ENCODE measurements at places on chromosomes 6 and 20.

DNA sequence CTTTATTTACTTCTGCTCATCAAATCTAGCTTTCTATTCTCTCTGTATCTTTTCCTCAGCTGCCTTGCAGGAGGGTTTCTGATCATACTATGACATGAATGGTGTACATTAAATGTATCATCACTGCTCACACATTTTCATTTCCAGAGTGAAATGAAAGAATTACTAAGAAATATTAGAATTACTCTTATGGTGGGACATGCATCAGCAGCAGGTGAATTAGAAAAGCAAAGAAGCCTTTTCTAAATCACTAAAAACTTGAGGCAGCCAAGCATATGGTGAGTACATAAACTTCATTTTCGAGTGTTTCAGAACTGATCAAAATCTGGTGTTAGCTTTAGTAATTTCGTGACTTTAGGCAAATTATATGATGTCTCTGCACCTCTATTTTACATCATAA, 23.6 kb downstream of the IL17A start:
- no peak for DNase-seq

GRCh38 chr20:47050996-47051395, 156.4 kb downstream of the EYA2 start:
- no peak for DNase-seq

- DNase-seq, result no peak
Measured at GRCh38 chr6:165621940-165622339, 41.1 kb downstream of the PDE10A start.

DNA sequence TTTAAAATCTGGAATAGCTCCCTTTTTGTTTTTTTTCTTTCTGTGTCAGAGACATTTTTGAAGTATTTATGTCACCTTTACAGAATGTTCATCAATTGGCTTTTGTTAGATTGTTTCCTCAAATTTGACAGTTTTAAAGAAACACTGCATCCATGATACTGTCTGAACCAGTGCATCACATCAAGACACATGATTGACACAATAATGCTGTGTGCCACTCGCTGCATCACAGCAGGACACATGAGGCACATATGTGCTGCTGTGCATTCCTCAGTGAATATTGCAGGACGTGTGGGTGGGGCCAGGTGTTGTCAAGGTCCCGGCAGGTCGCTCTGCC, 37.4 kb downstream of the ERMARD start:
- no peak for DNase-seq

DNA sequence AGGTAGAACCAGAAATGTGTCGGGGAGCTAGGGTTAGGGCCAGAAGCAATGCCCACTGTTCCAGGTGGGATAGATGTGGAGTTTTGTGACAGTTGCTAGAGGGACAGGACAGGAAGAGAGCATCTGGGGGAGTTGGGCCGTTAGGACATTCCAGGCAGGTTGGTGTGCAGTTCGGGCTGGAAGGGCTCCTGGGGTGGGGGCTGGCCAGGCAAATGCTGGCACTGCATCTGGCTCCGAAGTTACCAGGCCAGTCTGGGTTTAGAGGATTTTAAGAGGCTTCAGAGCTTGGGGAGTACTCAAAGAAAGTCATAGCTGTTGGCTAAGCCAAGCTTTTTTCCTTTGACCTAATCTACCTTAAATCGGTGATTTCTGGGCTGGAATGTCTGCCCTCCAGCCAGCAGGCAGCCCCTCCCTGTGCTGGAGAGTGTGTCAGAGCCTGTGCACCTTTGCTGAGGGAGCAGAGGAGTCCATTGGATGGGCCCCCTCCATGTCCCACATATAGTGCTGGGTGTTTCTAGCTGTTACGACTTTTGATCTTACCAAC, 20.8 kb downstream of the PLCG1 start:
- no peak for DNase-seq

- no peak for DNase-seq
Measured at GRCh38 chr6:99761711-99762110, 155.1 kb downstream of the PRDM13 start.

DNA sequence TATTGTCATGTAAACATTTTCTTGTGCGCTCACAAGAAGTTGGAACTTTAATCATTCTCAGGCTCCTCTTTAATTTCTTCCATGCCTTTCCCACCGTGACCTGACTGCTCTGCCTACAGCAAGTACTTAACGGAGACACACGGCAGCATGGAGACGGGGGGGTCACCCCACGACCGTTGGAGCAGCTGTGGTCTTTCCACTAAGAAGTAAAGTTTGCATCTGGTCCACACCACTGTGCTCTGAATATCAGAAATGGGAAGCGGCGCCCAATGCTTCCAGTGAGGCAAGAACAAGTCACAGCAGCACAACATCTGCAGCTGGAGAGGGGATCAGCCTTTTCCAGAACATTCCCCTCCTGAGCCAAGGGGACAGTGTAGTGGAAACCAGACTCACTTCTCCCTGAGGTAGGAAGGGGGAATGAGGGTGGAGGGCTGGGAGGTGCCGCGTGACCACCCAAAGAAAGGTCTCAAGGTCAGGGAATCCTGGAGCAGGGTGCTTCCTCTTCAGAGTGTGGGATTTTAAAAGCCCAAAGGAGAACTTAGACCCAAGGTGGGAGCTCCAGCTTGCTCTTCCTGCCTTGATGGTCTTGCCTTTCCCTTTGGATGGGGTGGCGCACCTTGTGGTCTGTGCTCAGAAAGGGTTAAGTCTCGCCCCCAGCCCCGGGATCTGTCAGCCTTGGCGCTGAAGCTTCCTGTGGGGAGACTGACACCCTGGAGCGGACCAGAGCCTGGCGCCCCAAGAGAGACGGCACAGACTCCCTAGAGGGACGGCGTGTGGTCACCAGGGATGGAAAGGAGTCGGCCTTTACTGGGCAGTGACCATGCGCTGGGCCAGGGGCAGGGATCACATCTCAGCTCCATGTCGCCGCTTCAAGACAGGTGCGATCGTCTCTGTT, 25.6 kb upstream of the SMOC2 start:
- no peak for DNase-seq

GRCh38 chr6:100465701-100466409, 1.1 kb upstream of the SIM1 start:
- no peak for DNase-seq

DNA sequence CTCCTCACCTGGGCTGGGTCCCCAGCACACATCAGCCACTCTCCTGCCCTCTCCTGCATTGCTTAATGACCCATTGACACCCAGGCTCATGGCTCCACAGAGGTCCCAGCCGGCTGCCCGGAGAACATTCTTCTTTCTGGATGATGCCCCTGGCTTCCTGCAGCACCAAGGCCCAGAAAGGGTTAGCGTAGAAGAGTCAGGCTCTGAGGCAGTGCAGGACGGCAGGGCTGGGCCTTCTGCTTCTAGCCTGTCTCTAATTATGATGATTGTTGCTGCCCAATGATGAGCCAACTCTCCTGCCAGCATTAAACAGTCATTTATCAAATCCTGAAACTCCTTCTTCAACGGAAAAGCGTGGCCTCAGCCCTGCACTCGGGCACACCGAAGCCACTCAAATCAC, 66.4 kb downstream of the ZNF217 start:
- DNase-seq, result no peak

- no peak for DNase-seq
Measured at GRCh38 chr20:57780906-57781305, 71.1 kb upstream of the PMEPA1 start.

DNA sequence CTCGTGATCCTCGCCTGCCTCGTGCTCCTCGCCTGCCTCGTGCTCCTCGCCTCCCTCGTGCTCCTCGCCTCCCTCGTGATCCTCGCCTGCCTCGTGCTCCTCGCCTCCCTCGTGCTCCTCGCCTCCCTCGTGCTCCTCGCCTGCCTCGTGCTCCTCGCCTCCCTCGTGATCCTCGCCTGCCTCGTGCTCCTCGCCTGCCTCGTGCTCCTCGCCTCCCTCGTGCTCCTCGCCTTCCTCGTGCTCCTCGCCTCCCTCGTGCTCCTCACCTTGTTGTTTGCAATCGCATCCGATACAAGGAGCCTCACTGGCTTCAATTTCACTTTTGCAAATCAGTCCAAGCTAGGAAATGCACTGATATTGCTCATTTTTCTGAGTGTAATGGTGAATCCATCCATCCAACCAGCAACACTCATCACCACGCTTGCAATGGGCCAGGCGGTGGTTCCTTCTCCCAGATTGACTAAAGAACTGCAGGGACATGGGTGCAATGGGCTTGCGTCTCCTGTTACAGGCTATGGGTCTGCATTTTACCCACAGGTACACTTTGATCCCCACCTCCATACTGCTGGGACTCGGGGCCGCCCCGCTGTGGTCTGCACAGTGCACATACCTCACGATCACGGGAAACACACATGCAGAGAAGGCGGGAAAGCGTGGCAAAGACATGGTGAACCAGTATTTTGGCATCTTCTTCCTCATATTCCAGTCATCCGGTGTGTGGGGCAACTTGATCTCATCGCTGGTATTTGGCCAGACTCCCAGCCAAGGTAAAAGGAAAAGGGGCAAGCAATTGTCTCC, 4.6 kb downstream of the UNC93A start:
- no peak for DNase-seq

DNA sequence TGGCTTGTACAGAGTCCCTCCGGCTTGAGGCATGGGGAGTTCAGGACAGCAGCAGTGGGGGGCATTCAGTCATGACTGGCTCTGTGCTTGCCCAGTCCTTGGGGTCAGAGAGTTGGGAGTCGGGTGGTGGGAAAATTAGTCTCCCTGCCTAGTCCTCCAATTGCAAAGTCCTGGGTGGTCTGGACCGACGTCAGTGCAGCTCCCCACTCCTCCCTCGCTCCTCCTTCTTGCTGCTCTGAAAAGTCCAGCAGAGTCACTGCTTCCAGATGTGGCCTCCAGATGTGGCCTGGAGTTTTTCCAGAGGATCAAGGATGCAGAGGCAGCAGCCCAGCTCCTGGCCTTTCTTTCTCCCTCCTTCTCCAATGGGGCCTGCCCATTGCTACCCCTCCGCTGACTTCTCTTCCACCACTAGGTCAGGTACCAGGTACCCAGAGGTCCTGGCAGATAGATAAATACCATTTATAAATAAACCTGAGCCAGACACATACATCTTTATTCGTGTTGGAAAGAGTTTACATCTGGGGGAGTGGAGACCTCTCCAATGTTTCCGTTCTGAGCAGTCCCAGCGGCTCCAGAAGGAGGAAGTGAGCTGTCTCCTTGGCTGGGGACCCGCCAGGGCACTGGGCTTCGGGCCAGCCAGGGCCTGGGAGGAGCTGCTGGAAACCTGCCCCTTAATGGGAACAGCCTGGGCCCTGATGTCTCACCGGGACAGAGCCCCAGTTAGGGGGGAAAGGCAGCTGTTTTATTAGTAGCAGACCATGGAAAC, 49.0 kb upstream of the RNF24 start:
- peak; percentile 79 for DNase-seq

- DNase-seq, result no peak
Measured at GRCh38 chr20:35891375-35891774, 62.9 kb downstream of the SCAND1 start.

DNA sequence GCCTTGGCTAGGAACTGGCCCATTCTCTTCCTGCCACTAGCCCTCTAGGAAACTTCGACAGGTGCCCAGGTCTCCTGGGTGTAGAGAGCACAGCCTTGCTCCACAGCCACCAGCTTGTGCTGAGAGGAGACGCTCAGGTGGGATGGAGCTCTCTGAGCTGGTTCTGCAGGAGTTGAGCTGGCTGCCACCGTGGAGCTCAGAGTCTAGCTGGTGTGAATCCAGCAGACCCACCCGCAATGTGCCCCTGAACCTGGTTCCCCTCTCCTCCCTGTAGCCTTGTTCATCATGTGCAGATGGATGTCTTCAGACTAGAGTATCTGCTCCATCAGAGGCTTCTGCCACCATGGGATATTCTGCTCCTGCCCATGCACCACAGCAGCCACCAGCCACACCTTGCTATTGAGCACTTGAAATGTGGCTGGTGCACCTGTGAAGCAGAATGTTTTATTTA, 222.5 kb downstream of the SYNDIG1 start:
- DNase-seq, result no peak

DNA sequence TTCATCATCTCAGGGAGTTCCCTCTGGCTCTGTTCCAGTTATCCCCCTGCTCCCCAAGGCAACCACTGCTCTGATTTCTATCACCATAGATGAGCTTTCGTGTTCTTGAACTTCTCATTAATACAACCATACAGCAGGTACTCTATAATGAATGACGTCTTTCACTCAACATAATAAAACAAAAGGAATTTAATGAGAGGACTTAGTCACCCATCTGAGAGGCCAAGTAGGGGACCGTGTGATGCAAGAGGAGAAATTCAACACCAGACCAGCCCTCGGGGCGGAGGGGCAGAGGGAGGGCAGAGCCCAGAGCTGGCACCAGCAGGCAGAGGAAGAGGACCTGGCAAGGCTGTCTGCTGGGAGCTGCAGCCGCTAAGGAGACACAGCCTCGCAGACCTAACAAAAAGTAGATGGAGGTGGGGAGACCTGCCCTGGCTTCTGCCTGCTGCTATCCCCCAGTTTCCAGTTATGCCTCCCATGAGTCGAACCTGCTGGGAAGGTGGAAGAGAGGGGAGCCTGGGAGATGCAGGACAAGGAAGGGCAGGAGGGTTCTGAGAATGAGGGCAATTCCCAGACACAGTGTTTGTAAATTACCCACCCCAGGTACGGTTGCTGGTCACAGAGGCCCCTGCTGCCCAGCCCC, 13.8 kb downstream of the CCN5 start:
- peak; percentile 85 for DNase-seq

- no peak for DNase-seq
Measured at GRCh38 chr6:4641461-4641860, 134.7 kb upstream of the CDYL start.

- DNase-seq, result no peak
Measured at GRCh38 chr6:160766989-160767646, 65.1 kb downstream of the PLG start.
